ENCODE measurements at places on chromosomes 4 and X.

DNA sequence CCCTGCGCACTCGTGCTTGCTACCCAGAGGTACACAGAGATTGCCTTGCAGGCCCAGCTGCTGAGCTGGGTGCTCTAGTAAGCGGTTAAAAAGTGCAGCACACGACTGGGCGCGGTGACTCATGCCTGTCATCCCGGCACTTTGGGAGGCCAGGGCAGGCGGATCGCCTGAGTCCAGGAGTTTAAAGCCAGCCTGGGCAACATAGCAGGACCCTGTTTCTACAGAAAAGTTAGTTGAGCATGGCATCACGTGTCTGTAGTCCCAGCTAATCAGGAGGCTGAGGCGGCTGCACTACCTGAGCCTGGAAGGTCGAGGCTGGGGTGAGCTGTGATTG, 5.5 kb downstream of the UVSSA start:
- DNase-seq, result no peak

DNA sequence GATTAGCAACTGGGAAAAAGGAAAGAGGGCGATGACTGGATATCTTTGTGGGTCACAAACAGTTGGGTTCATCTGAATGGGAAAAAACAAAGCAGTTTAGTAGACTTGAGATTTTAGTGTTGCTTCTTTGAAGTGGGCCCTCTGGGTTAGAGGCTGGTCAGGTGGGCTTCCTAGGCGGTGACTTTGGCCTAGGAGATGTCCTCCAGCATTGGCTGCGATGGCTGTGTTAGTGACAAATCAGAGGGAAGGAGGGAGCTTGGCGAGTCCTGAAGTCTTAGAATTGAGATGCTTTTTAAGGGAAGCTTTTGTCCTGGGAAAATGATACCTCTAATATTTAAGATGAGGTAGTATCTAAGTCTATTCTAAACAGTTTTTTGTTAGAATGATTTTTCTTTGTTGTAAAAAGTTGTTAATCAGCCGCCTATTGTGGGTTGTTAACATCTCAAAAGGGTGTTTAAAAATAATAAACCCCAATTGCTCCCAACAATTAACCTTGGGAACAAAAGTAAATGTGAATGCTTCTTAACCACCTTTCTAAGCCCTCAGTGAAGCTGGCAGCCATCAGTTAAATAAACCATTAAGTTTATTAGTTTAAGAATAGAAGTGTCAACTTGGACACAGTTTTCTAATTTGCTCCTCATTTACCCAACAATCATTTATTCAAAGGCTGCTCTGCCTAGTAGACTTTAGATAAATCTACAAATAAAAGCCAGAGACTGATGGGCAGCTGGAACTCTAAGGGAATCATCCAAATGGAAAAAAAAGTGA, 31.7 kb downstream of the DLG3 start:
- no peak for DNase-seq

DNA sequence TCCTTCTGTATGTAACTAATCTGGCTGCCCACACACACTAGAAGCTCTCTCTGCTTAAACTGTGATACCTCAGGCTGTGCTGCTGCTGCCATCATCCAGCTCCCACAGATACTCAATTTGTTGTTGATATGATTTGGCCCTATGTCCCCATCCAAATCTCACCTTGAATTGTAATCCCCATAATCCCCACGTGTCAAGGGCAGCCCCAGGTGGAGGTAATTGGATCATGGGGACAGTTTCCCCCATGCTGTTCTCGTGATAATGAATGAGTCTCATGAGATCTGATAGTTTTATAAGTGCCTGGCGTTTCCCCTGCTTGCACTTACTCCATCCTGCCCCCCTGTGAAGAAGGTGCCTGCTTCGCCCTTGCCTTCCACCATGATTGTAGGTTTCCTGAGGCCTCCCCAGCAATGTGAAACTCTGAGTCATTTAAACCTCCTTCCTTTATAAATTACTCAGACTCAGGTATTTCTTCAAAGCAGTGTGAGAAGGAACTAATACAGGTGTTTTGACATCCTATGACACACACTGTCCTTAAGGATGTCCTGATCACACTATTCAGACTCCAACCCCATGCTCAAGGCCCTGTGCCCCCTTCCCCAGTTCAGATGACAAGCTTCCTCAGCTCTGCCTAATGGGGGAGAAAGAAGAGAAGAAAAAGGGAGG, 2.9 kb upstream of the ATOH1 start:
- no peak for DNase-seq

DNA sequence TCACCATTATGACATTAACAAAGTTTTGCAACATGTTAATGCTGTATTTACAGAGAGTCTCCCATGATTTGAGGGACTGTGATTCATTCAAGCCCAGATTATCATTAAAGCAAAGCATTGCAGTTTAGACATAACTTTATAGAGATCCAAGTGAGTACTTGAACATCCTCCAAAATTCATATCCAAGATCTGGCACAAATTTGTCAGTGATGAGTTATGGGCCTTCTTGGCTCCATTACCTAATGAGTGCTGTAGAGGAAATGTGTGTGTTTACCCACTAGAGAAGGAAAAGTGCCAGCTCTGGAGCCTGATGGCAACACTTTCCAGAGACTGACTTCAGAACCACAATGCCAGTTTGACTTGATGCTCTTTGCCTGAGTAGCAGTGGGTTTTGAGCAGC, 432.3 kb downstream of the GALNTL6 start:
- DNase-seq, result no peak

- no peak for DNase-seq
Measured at GRCh38 chr4:153257991-153258390, 53.7 kb downstream of the TRIM2 start.

- DNase-seq, result no peak
Measured at GRCh38 chrX:42054256-42054655, 130.9 kb upstream of the CASK start.

DNA sequence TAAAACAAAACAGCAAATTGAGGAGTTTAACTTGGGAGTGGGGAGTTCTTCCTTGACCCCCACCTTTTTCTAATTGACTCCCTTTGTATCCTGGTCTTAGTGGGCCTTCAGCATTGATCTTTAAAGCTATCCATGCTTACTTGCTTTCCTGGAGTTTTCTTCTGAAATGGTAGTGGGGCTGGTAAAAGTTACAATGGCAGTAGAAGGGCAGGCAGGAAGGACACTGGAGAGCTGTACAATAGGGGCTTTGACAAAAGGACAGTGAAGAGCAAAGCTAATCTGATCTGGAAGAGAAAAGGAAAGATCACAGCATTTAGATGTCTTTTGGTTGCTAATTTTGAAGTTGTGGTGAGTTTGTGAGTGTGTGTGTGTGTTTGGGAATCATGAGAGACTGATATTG, 111.5 kb downstream of the MID1 start:
- DNase-seq, result no peak

GRCh38 chr4:70816894-70817293, 22.8 kb downstream of the GRSF1 start:
- no peak for DNase-seq

DNA sequence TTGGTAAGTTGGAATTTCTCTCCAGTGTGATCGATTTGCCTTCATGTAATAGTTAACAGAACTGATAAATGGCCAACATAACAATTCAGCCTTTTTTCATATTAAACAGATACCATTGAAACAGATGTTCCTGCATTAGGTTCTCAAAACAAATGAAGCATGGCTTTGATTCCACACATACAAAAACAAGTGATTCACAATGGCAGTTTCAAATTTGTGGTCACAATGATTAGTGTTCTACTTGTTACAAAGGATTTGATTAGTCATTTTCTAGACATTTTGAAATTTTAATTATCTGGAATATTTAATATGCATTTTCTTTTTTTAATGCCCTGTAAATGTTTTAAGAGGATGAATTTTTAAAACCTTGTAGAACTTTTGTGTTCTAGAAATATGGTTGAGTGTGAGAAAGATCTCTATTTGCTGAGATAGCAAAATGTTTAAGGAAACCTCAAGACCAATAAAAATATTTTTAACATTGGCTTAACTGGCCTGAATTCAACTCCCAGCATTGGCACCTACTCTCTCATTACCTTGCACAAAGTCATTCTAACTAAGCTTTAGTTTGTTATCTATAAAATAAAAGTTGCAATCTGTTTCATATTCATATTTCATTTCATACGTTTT, 18.9 kb upstream of the GLRA3 start:
- DNase-seq, result no peak

- no peak for DNase-seq
Measured at GRCh38 chr4:173530326-173531085, 477 bp upstream of the HAND2 start.

GRCh38 chr4:168293386-168293975, 25.1 kb downstream of the DDX60 start:
- DNase-seq, result no peak

- no peak for DNase-seq
Measured at GRCh38 chrX:70254063-70254400, 6.0 kb downstream of the P2RY4 start.

DNA sequence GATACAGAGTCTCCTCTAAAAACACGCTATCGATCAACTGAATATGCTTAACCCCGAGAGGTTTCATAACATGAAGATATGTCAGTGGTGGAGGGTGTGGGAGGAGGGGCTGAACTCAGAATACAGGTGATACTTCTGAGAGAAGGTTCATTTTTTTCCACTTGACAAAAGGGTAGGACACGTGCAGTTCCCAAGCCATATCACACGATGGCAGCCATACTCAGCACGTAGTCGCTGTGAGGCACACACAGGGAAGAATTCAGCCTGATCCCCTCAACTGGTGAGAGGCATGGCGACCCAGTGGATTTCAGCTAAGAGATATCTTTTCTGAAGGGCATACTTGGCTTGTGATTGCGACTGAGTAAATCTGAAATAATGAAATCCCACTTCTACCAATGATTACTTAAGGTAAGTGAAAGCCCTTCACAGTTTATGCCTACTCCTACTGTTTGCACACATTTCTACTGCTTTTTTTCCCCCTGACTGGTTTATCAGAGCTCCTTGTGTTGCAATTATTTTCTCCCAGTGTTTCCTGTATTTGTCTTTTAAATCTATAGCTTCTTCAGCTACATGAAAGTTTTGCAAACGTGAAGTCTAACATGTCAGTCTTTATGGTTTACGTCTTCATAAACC, 133.1 kb downstream of the CORIN start:
- DNase-seq, result peak; percentile 8

GRCh38 chr4:102843938-102844337, 16.6 kb upstream of the UBE2D3 start:
- no peak for DNase-seq

Measured in CD4-positive, alpha-beta T cell treated with Interleukin-6 for 4 hours (primary cell).